GM04503 (cell line): ENCODE measurements at places on chromosomes 11 and 22.

DNA sequence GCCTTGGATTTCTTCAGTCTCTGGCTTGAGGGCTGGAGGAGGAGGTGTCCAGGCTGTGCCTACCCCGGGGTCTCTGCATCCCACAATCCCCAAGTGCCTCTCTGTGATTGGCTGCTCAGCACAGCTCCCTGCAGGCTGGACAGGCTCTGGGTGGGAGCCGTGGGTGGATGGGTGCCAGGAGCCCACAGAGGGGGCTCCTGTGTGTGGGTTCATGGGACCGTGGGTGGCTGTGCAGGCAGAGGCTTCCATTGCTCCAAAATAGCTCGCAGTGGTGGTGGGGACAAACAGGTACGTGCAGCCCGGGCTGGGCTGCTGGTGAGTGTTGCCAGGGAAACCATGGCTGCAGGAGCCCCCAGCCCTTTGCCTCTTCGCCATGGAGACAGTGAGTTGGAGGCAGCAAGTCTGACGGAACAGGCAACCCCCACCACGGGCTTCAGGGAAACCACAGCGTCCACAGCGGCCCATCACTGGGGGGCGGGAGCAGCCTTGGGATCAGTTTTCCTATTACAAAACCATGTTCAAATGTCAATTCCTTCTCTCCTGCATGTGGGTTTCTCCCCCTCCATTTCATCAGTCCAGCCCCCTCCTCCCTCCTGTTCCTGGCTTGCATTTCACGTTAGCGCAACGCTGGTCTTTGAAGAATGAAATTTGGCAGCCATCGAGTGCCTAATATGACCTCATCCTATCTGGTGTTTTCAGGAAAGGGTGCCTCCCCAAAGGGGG is 155.2 kb downstream of the TRIM29 start:
- no peak for DNase-seq

DNA sequence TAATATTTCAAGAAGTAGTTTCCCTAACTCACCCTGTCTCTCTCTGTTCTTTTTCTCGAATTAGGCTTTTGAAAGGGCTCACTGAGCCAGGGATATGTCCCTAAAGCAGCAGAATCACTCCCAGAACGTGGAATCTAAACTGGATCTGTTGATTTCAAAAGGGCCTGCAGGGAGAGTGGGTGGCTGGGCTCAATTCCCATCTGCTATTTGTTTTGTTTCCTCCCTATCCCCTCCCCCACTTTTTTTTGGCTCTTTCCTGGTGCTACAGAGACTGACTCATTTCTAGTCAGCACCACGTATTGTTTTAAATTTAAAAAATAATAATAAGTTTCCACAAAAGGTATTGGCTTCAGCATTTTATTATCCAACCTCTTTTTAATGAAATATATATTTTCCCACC is 961.5 kb downstream of the FAM181B start:
- no peak for DNase-seq

- no peak for DNase-seq
Measured at GRCh38 chr11:123384116-123384515, 46.0 kb upstream of the GRAMD1B start.

DNA sequence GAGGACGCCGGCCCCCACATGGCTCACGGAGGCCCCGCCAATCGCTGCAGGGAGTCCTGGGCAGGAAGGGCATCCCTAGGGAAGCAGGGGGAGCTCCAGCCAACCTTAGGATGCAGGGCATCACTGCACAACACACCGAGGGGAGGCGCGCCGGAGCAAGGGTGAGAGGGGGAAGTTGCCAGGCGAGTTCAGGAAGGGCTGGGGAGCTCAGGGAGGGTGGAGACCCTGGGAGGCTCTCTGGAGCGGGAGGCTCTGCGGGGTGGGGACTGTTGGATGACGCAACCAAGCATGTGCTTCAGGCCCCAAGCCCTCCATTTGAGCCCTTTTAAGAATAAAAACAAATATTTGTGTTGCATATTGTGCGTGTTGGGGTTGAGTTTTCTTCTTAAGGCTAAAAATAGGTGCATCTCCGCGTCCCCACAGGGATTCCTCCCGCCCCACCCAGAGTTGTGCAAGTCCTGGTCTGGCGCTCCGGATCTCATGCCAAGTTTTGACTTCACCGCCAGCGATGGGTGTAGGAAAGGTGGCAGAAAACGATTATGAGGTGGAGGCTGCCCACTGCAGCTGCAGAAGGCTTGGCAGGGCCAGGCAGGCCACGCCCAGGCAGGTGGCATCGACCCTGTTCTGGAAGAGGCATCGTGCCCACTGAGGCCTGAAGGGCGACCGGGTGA is 65.2 kb downstream of the WNT7B start:
- DNase-seq: no peak

- no peak for DNase-seq
Measured at GRCh38 chr11:5581014-5581413, 337 bp downstream of the OR52B6 start.

DNA sequence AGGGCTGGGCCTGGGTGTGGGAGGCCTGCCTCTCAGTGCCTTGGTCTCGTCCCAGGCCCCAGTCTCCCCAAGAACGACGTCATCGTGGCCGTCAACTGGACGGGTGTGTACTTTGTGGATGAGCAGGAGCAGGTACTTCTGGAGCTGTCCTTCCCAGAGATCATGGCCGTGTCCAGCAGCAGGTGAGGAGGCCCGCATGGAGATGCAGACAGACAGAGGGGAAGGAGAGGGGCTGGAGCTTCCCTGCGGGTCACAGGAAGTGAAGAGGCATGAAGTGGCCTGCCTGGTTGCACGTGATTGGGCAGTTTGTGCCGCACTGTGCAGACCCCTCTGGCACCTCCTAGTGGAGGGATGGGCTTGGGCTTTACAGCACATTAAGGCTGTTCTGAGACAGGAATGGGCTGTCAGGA is 70.4 kb downstream of the MYO7A start:
- DNase-seq: no peak

DNA sequence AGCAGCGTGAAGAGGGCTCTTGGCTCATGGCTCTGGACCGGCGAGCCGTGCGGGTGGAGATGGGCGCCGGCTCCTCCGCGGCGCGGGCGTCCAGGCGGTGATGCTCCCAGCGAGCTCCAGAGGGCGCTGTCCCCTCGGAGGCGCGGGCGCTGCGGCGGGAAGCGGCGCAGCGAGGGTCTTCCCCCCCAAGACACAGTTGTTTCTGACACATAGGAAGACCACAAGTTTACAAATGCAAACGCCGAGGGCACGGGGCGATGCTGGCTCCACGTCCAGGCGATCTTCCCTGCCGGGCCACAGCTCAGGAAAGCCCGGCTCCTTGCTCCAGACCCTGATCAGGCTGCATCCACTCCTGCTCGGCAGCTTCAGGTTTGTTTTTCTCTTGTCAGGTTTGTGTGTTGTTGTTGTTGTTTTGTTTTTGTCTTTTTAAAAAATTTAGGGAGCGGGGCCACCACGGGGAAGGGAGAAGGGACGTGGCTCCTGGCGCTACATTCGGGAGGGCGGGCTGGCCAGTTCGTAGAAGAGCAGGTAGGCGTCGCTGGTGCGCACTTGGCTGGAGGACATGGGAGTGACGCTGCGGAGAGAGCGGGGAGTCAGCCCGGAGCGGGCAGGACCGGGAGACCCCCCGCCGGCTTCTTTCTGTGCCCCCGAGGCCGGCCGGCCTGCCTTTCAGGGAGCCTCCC is 10.0 kb upstream of the MFRP start:
- DNase-seq: no peak

DNA sequence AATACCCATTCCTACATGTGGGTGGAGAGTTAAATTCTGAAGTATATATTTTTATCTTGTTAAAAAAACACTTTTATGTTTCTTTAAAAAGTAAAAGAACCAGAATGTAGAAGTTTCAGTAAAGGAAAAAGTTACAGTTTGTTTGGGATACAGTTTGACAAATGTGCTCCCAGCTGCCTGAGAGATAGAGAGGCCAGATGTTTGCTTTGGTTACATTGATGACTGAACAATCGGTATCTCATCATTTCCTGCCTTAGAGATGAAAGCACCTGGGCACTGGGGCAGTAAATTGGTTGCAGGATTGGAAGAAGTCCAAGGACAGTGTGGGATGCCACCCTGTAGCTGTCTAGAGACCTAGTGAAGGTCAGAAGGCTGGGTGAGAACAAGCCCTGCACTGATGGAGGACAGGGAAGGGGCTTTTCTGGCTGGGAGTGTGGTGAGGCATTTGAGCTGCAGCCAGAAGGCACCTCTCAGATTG is 16.6 kb downstream of the MED15 start:
- DNase-seq: no peak
